ENCODE measurements at places on chromosomes 1 and 21.

- DNase-seq = no peak
Measured at GRCh38 chr1:14486401-14487201, 111.9 kb upstream of the KAZN start.

DNA sequence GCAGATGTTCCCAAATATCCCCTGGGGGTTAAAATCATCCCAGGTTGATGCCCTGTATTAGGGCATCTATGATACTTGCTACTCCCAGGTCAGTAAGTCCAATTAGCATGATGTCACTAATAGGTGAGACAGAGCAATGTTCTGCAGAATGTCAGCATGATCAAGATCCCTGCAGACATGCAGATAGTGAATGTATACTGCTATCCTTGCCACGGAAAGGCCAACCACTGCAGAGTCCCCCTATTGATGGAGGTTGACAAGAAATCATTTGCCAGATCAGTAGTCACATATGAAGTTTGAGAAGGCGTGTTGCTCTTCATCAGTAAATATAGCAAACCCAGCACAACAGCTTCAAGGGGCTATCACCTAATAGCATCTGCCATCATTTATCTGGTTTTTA lies 97.4 kb downstream of the SETD4 start:
- no peak for DNase-seq

DNA sequence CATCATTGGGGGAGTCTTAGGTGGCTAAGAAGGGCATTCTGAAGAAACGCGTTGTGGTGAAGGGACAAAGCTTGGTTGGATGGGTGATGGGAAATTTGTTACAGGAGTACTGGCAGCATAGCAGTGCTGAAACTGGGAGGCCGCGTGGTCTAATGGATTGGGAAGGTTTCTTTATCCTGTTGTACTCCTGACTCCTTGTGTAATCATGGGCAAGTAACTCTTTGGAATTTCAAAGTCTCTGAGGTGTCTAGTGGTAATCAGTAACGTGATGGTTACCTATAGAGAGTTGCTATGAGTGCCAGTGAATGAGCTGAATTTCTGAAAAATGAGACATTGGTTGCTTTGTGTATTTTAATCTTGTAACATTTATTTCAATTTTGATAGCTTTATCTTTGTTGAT lies 18.5 kb downstream of the DONSON start:
- DNase-seq = no peak

GRCh38 chr1:160451859-160452232 lies 51.5 kb downstream of the VANGL2 start:
- no peak for DNase-seq

DNA sequence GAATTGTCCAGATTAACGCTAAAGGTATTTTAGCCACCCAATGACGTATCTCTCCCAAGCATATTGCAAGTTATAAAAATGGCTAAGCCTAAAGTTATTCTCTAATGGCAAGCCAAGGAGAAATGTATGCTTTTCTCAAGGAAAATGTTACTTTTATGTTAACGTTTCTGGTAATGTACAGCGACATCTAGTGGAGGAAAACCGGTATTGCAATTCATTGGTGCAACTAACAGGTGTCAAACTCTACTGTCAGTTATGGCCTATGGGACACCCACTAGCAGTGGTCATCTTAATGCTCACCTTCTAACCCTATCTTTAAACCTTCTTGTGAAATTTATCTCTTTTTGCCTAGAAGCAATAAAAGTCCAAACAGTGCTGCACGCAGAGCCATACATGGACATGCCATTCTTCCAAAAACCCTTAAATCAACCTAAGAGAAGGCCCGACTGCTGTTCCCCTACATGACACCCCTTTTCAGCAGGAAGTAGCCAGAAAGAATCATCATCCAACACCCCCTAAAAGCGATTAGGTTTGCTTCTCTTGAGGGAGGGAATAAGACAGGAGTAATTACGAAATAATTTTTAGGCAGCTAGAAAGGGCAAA lies 68.7 kb upstream of the LRIF1 start:
- DNase-seq = no peak

- DNase-seq = no peak
Measured at GRCh38 chr1:31238612-31238985, 1.1 kb downstream of the NKAIN1 start.

GRCh38 chr1:73056826-73057225 lies 774.5 kb upstream of the NEGR1 start:
- no peak for DNase-seq

DNA sequence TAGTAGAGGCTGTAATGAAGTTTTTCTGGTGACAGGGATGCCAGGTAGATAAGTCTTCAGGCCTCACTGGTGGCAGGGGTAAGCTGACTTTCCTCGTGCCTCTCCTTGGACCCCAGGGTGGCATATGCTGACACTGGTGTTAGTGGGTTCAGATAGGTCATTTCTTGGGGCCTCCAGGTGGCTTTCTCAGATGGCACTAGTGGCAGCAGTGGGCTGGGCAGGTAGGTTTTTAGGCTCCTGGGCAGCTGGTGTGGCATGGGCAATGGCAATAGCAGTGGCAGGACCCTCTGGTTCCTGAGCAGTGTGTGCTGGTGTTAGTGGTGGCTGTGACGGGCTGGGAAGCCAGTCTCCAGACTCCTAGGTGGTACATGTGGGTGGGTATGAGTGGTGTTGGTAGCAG lies 140.3 kb downstream of the PTBP2 start:
- no peak for DNase-seq

DNA sequence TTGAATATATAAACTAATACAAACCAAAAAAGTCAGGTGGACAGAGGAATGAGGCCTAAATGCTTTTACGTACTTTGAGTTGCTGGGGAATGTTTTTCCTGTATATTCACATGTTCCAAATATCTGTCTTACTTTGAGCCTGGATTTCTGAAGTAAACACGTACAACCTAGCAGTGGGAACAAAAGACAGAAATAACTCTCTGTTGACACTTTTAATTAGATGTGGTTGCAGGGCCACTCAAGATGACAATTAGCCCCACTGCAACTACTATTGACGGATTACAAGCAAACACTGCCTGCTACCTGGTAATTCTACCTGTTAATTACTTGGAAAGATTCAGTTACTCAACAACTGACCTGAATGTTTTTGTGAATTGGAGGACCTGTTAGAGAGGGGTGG lies 196.9 kb downstream of the TTLL7 start:
- DNase-seq = no peak

GRCh38 chr1:36383240-36383639 lies 2.5 kb downstream of the STK40 start:
- no peak for DNase-seq

GRCh38 chr1:9129266-9130041 lies 552 bp upstream of the GPR157 start:
- DNase-seq = peak; percentile 81

All from CMK (cell line).